Activated CD8-positive, alpha-beta T cell treated with anti-CD3 and anti-CD28 coated beads for 36 hours (primary cell): ENCODE measurements at places on chromosomes 1 and 21. TPM values are rescaled to one million over a fixed set of nuclear protein-coding genes. Genes with fewer than 3 reads are reported as not detected.

GRIK3 gene
- total RNA-seq = not detected

NBL1 gene
- total RNA-seq = 27.0 TPM

SH2D2A gene
- 315 TPM for total RNA-seq

KRTAP19-7 gene
- total RNA-seq = not detected

CBS gene
- total RNA-seq = 91.3 TPM

LYST gene
- 77.4 TPM for total RNA-seq

CFHR4 gene
- total RNA-seq = not detected

TCEA3 gene
- 7.0 TPM for total RNA-seq

PGLYRP4 gene
- total RNA-seq = not detected

AMY1B gene
- not detected for total RNA-seq

C1QA gene
- not detected for total RNA-seq

GJA4 gene
- not detected for total RNA-seq

ACTN2 gene
- 0.18 TPM for total RNA-seq

RASSF5 gene
- 215 TPM for total RNA-seq

DHDDS gene
- total RNA-seq = 36.9 TPM

BTBD8 gene
- 1.3 TPM for total RNA-seq

SLC44A5 gene
- total RNA-seq = 0.11 TPM
